ENCODE measurements at places on chromosomes 7 and 10.
A peak's percentile ranks its signal among the peaks of the same experiment; 100 is the strongest.

DNA sequence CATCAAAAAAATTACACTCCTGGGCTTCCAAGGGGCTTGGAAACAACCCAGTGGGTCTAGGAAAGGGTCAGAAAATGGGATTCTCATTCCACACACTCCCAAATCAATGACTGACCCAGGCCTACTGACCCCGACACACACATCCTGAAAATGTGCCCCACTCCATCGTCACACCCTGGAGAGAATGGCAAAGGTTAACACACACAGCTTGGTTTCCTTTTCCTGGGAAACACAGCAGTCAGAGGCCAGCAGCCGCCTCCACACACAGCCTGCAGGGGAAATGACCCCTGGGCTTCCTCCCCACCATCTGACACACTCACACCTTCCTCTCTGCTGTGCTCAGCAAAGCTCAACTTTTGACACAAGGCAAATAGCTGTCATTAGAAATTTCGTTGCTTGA, 42.9 kb downstream of the SH3PXD2A start:
- no peak for DNase-seq

DNA sequence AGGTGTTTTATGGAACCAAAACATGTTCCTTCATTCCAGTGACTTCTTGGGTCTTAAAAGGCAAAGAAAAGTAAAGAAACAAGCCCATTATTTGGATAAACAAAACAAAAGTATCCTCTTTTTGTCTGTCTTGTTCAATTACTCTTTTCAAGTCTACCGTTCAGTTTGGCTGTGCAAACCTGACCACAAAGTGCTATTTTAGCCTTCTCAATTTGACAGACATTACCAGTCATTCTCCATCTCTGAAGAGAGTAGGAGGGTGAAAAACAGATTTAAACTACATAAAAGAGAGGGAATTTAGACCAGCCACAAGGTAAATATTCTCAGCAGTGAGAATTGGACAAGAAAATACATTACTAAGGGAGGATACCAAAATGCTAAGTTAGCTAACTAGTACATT, 145.2 kb downstream of the GRM3 start:
- DNase-seq = no peak

DNA sequence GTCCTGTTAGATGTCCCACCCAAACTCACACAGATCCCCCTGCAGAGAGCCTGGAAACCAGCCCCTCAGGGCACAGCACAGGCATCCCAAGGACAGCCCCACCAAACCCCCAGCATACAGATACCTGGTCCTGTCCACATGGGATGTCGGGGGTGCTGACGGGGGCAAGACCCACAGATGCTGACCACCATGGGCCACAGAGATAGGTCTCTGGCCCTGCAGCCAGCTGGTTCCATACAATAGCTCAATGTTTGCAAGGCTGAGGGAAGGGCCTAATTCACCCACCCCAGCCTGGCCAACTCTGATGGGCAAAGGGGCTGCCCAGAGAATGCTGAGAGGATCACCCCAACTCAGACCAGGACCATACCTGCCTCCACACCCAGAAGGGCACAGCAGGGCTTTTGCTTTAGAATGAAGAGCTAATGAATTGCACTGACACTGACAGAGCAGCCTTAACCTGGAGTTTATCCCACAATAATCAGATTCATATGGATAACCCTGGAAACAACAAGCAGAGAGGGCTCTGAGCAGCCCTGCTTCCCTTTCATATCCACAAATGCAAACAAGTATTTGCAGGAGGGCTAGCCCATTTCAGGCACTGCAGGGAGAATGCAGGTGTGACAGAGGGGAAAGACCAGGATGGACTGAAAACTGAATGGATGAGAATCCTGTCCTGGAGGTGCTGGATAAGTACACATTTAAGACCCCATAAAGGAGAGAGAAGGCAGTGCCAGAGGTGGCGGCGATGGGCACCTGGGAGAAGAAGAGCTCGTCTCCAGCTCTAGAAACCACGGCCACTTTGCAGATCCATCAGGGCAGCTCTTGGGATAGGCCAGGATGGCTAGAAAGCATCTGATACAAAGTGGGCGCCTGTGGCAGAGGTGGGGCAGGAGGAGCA, 126.7 kb downstream of the TNS3 start:
- DNase-seq = no peak

- peak; percentile 64 for DNase-seq
Measured at GRCh38 chr10:85548034-85548433, 818.6 kb downstream of the GRID1 start.

GRCh38 chr10:24215196-24215595, 6.3 kb downstream of the KIAA1217 start:
- DNase-seq = no peak

GRCh38 chr7:125599387-125599786, 669.8 kb upstream of the POT1 start:
- no peak for DNase-seq

- no peak for DNase-seq
Measured at GRCh38 chr10:107496594-107496993, 332.1 kb upstream of the SORCS1 start.

- DNase-seq = no peak
Measured at GRCh38 chr10:21637795-21638194, 103.8 kb downstream of the MLLT10 start.

DNA sequence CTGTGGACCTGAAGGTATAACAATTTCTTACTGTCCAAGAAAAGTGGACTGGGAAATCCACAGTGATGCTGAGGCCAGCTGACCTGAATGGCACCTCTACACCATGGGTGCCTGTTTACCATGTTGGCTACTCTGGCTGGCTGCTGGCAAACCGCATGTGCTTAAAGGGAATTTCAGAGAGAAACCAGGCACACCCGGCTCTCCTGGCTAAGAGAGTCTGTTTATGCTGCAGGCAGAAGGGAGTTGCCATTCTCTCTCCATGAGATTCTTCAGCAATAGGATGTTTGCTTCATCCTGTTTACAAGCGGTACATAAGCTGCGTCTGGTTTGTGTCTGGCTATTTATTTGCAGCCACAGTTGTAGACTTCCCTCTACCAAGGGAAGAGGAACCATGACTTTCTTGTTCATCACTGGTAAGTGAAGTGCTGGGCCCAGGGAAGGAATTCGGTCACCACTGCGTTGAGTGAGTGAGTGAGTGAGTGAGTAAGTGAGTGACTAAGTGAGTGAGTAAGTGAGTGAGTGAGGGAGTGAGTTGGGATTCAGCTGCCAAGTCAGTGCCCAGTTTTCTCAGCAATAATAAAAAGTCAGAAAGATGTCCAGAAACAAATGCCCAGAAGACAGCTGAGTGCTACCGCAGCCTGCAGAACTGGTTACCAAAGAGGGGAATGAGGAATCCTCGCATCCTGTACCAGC, 90.4 kb downstream of the COBL start:
- DNase-seq = no peak

- DNase-seq = no peak
Measured at GRCh38 chr7:56256108-56256507, 139.9 kb upstream of the NUPR2 start.

GRCh38 chr7:51269911-51270310, 46.7 kb downstream of the COBL start:
- DNase-seq = no peak

GRCh38 chr10:12482587-12482986, 133.2 kb downstream of the CAMK1D start:
- DNase-seq = peak; percentile 3

GRCh38 chr7:135335628-135336139, 102.0 kb downstream of the STRA8 start:
- DNase-seq = peak; percentile 22

DNA sequence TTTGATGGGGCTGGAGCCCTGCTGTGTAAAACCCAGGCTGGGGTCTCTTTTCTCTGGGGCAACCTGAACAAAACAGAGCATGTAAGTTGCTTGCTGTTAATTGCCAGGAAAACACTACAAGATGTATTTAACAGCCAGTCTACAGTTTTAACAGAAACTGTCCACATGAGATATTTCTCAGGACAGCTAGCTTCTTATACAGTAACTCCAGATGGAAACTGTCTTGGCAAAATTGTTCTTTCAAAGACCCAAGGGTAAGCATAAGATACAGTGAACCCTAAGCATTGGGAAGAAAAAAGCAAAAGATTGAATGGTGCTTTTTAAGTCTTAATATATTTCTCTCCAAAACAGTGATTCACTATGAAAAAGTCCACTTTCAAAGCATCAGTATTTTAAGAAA, 8.1 kb downstream of the FKBP14 start:
- no peak for DNase-seq

DNA sequence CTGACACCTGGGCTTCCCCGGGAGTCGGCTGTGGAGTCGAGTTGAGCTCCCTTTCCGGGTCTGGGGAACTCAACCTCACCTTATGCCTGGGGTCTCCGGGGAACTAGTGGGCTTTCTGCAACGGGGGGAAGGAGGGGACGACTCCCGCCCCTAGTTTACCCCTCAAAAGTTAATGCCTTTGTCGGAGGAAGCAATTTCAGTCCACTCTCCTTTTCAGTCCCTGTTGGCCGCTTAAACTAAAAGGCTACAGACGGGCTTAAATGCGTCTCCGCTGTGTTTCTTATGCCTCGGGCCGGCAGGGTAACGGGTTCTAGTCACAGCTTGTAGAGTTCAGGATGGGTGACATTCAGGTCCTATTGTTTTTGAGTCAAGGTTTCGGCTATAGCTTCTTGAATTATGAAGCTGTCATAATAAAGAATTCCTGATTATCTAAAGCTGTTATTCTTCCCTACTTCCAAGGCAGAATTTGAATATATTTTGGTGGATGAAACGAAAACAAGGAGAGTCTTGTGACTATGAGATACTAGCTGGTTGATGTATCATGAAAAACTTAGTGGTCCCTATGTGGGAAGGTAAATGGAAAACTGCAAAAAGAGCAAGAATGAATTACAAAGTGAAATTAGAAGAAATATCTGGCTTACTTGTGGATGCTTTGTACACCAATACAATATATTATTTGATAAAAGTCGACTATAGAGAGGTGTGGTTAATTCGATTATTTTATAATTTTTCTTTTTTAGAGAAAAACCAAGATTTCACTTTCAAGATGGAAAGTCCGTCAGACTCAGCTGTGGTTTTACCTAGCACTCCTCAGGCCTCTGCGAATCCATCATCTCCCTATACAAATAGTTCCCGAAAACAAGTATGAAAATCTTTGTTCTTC, 495 bp downstream of the SFR1 start:
- DNase-seq = peak; percentile 59

DNA sequence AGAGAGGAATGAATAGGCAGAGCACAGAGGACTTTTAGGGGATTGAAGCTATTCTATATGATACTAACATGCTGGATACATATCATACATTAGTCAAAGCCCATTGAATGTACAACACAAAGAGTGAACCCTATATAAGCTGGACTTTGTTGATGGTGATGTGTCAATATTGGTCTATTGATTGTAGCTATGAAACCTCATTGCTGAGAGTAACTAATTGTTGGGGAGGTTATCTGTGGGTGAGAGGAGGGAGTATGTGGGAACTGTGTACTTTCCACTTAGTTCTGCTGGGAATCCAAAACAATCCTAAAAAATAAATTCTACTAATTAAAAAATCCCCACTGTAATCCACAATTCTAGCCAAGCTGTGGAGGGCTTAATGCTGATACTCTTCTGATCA, 22.0 kb upstream of the CYP2C9 start:
- no peak for DNase-seq

DNA sequence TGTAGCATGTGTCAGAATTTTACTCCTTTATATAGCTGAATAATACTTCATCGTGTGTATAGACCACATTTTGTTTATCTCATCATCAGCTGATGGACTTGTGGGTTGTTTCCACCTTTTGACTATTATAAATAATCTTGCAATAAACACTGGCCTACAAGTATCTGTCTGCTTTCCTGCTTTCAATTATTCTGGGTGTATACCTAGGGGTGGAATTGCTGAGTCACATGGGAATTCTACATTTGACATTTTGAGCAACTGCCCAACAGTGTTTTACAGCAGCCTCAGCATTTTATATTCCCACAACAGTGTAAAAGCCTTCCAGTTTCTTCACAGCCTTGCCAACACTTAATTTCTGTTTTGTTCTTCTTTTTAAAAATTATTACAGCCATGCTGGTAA, 200.3 kb upstream of the PRSS1 start:
- DNase-seq = no peak

- no peak for DNase-seq
Measured at GRCh38 chr10:111874576-111874975, 309.0 kb downstream of the GPAM start.

DNA sequence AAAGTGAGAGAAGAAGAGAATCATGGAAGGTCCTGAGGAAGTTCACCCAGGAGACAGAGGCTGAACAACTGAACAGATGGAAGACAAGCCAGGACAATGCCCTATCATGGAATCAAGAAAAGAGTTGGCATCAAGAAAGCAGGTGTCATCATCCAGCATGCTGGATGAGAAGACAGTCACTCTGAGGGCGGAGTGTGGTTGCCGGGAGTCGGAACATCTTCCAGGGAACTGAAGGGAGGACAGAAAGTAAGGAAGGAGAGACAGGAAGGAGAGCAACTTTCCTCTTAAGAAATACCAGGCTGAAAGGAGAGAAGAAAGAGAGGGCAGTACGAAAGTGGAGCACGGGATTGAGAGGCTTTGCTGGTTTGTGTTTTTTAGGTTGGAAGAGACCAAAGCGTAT, 654.5 kb upstream of the CELF2 start:
- DNase-seq = no peak

GRCh38 chr10:27998954-27999275, at the start of gene ODAD2:
TSS of gene ODAD2 (minus strand) at chr10:27999079. CDS start at chr10:27995142, 3,937 bp downstream.
- DNase-seq = no peak

- DNase-seq = no peak
Measured at GRCh38 chr7:20466543-20467021, 135.9 kb downstream of the ITGB8 start.

GRCh38 chr7:90163534-90163933, 9.3 kb downstream of the STEAP1 start:
- no peak for DNase-seq

- no peak for DNase-seq
Measured at GRCh38 chr7:158054081-158054480, 533.5 kb downstream of the PTPRN2 start.

DNA sequence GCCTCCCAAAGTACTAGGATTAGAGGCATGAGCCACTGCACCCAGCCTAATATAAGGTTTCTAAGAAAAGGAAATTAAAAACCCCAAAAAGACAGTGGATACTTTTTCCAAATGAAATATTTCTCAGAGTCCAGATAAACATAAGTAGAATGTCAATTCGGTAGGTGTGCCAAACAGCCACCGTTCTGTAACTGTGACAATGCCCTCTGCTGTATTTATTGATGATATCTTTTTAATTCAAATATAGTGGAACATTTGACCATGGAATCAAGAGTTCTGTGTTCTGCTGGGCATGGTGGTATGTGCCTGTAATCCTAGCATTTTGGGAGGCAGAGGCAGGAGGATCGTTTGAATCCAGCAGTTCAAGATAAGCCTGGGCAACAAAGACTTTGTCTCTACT, 28.8 kb upstream of the ZRANB1 start:
- DNase-seq = no peak

All from NCI-H1436 treated with DMSO at 0.1 percent for 48 hours (cell line).